ENCODE measurements at places on chromosomes 2 and 18.

DNA sequence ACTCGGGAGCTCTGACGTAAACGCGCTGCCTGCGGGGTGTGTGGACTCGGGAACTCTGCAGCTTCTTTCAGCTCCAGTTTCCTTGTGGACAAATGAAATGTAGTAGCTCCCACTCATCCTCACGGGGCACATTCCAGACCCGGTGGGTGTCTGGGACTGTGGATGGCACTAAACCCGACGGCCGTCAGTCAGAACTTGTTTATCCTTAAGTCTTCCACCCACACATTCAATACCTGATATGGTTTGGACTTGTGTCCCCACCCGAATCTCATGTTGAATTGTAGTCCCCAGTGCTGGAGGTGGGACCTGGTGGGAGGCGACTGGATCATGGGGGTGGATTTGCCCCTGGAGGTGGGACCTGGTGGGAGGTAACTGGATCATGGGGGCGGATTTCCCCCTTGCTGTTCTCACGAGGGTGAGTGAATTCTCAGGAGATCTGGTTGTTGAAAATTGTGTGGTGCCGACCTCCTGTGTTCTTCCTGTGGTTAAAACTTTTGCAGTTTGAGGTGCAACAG is 81.2 kb upstream of the SNTG2 start:
- no peak for DNase-seq

DNA sequence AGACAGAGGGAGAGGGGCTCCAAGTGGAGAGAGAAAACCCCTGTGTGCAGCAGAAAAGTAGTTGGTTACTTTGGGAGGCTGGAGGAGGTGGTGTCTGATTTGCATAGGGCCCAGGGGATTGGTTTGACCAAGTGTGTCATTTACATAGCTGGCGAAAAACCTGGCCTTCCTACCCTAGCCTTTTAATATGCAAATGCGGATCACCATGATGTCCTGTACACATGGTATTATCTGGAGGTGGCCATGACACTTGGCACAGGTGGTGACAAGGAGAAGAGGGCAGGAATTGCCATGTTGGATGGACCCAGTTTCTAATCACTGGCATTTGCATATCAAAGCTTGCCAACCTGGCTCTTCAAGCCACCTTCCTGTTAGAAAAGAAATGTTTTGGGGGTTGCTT is 120.8 kb upstream of the CHAC2 start:
- no peak for DNase-seq

DNA sequence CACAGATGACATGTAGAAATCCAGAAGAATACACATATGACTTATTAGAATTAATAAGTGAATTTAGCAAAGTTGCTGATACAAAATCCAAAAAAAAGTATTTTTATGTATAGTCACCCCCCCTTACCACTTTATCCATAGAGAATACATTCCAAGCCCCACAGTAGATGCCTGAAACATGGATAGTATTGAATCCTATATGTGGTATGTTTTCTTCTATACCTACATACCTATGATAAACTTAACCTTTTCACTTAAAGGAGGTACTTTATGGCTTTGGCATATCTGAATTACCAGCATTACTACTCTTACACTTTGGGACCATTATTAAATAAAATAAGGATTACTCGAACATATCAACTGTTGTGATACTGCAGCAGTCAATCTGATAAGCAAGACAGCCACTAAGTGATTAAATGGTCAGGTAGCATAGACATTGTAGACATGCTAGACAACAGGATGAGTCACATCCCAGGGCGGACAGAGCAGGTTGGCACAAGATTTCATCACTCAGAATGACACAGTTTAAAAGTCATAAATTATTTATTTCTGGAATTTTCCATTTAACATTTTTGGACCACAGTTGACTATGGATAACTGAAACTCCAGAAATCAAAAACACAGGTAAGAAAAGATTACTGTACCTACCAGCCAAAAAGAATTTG is 208.2 kb upstream of the CHAC2 start:
- DNase-seq: no peak

GRCh38 chr2:96554293-96555145 is 18.0 kb downstream of the ARID5A start:
- peak; percentile 62 for DNase-seq

- DNase-seq: no peak
Observed at GRCh38 chr2:26668041-26668440, 24.5 kb upstream of the KCNK3 start.

DNA sequence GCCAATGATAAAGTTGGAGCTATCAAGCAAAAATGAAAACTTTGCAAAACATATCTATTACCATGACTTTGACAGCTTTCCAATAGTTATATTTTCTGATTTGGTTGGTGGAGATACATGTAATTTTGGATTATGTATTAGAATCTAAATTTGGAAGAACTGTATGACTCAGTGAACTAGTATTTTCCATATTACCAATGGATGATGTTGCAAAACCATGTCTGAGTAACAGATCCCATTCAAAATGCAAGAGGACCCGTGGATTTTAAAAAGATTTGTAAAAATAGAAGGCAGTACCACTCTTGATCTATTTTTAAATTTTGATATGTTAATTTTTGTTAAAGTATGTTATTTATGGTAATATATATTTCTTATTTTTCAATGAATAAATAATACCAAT is 83.0 kb downstream of the TAF4B start:
- DNase-seq: peak; percentile 65
